ENCODE measurements at places on chromosomes 2 and 18.
A peak's percentile ranks its signal among the peaks of the same experiment; 100 is the strongest.

GRCh38 chr2:101696272-101697123, 1.0 kb upstream of the MAP4K4 start:
- peak; percentile 57 for DNase-seq

DNA sequence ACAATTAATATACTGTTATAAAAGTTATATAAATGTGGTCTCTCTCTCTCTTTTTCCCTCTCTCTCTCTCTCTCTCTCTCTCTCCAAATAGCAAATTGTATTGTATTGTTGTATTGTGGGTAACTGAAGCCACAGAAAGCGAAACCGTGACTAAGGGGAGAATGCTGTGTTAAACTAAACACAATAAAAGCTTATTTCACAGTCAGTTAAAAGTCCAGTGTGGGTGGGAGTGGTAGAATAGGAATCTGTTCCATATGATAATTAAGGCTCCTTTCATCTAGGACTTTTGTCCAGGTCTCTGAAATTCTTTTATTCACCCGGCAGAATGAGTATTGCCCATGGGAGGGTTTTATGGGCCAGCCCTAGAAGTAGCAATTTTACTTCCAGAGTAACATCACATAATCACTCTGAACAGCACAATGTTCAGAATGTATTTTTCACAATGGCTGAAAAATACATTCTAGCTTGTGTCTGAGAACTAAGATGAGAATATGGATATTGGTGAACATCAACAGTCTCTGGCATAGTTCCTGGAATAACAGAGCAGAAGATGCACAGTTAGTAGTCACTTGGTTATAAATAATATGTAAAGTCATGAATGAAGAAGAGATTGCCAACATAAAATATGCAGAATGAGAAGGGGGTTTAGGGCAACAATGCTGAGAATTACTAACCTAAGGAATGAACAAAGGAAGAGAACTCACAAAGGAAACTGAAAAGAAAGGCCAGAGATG, 399.1 kb downstream of the PLCL1 start:
- DNase-seq = no peak

DNA sequence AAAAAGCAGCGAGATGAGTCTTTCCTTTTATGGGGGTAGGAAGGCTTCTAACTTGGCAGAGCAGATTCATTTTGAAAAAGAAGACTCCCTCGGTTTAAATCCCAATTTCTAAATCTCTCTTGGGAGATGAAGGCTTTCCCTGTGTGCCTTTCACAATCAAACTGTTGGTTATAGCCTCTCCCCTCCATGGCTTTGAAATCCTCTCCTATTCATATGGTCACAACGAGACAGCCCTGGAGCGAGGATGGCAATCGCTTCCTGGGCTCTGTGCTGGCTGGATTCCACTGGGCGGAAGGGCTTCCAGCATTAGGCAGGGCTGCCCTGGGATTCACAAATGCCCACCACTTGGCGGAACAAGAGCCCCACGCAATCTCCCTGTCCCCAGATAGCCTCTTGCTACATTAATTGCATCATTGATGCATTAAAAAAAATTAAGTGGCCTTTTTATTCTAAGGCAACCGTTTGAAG, 1.6 kb downstream of the CAVIN2 start:
- no peak for DNase-seq

- DNase-seq = no peak
Observed at GRCh38 chr2:178404368-178404767, 46.6 kb downstream of the PRKRA start.

DNA sequence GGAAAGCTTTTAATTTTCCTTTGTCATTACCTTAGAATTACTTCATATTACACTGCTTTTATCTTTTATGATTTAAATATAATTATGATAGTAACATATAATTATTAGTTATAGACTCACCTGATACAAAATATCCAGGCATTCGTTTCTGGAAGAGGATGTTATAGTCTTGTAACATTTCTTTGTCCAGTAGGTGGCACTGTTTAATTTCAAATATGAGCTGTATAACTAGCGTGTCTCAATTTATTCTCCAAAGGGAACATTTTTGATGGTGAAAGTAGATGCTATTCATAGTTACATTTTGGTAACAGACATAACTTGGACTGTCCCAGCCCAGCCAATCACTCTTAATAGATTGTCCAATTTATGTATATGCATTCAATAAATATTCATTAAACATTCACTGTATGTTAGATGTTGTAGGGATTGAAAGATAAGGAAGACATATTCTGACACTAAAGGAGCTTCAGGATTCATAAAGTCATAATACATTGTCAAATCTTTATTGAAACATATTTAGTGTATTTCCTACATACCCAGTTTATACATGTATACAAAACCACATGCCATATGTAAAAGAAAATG, 19.2 kb downstream of the DAW1 start:
- DNase-seq = no peak

GRCh38 chr18:904218-905090, at the start of gene ADCYAP1:
TSS of gene ADCYAP1 (plus strand) at chr18:904871. CDS start at chr18:905387, 516 bp downstream.
- DNase-seq = no peak

- DNase-seq = no peak
Observed at GRCh38 chr2:177754492-177754873, 318.1 kb downstream of the PDE11A start.
